ENCODE measurements at places on chromosomes 5 and 9. TPM values are rescaled to one million over a fixed set of nuclear protein-coding genes. Genes with fewer than 3 reads are reported as not detected.
A peak's percentile ranks its signal among the peaks of the same experiment; 100 is the strongest.

The CTSV gene
- 0.19 TPM for total RNA-seq

GRCh38 chr5:16552666-16553343 lies 64.0 kb downstream of the RETREG1 start:
- peak; percentile 80 for ATAC-seq

DNA sequence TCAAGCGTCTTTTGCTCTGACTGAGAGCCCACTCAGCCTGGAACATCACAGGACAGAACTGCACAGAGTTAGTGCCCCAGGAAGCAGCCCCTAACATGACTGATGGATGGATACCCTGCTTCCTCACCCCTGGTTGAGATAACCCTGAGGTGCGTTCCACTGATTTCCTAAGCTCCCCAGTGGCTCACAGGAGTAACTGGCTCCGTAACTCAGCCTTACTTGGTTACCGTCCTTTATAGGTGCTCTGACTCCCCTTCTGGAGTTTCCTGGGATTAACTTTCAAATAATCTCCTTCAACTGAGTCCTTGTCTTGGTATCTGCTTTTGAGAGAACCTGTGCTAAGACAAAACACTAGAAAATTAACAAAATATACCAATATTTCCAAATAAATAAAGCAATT lies 449.5 kb downstream of the AGTPBP1 start:
- ATAC-seq, result no peak

- no peak for ATAC-seq
These were observed 536.5 kb upstream of the CDH10 start for GRCh38 chr5:25181249-25181648.

The RMRP gene
- 1,650 TPM for total RNA-seq

- ATAC-seq, result peak; percentile 43
These were observed 616 bp downstream of the RNF130 start for GRCh38 chr5:180070756-180071530.

Measured in gastroesophageal sphincter (tissue), 4 donors.